Stimulated activated CD8-positive, alpha-beta memory T cell treated with anti-CD3 and anti-CD28 coated beads, Interleukin-2, amount 100 ng/mL, for 1 hour (primary cell): ENCODE measurements at places on chromosomes 1 and 21.

- no peak for DNase-seq
These were observed 190.2 kb upstream of the SGIP1 start for GRCh38 chr1:66343569-66344325.

GRCh38 chr1:41440321-41441085 is 44.0 kb downstream of the EDN2 start:
- no peak for DNase-seq

DNA sequence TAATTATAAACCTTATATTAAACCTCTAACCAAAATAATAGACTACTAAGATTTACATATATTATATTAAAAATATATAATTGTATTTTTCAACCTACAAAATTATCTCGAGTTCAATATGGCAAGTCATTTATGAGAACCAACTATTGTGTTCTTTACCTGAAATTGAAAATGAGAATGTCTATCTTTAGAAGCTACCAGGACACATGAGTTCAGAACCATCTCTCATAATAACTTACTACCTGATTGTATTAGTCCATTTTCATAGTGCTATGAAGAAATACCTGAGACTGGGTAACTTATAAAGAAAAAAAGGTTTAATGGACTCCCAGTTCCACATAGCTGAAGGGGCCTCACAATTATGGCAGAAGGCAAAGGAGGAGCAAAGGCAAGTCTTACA is 6.8 kb downstream of the HAO2 start:
- no peak for DNase-seq

- DNase-seq = no peak
These were observed 2.1 kb upstream of the CD58 start for GRCh38 chr1:116572771-116573430.

DNA sequence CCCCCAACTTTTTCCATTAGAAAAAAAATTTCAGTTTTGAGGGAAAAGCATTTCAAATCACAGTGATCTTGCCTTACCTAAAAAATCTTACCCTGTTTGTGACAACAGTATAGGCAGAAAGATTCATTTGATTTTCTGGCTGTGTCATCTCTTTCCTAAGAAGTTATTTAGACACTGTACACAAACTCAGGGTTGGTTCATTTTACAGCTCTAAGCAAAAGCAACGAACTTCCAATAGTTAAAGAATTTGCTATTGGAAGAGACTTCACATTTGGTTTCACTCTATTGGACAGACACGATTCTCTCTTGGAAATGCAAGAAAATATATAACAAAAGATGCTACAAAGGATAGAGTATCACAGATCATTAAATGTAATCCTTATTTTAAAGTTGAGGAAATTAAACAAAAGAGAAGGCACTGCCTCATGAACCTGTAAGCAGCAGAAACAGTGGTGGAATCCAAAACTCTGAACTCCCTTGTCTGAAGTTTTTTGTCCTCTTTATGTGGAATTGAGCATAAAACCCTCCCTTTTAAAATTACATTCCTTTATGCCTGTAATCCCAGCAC is 20.8 kb downstream of the EYA3 start:
- DNase-seq = no peak

DNA sequence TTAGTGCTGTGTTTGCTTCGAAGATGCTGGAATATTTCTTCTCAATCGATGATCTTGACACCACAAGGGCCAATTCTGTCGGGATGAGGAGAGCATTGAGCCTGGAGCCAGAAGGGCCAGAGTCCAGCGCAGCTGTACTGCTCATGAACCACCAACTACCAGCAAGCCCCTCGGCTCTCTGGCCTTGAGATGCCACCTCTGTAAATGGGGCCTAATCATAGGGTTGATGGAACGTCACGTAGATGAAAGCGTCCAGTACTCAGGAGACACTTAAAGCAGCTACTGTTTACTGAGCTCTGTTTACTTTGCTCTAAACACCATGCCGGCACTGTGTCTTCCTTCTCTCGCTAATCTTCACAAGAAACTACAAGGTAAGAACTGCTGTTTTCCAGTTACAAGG is 26.3 kb downstream of the CCDC185 start:
- no peak for DNase-seq

- DNase-seq = no peak
These were observed 70.1 kb upstream of the PTGFR start for GRCh38 chr1:78420688-78421087.

DNA sequence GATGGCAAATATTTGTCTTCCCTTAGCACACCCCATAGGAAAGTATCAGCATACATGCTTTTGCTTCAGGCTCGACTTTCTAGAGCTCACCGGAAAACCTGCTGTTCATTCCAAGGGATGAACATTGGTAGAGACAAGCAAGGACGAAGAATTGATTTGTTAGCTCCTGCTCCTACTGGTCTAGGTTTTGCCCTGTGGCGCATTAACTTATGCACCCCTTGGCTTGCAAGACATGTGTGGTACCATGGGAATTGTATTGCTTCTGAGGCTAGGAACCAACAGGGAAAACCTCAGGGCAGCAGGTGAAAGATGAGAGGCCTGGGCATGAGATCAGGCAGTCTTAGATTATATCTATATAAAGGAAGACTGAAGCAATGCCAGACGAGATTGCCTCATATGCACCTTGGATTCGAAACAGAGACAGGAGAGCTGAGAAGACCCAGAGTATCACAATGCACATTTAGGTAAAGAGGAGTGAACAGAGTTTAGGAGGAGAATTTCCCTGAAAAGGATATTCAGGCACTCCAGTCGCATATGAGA is 771.2 kb upstream of the B3GALT2 start:
- DNase-seq = no peak

DNA sequence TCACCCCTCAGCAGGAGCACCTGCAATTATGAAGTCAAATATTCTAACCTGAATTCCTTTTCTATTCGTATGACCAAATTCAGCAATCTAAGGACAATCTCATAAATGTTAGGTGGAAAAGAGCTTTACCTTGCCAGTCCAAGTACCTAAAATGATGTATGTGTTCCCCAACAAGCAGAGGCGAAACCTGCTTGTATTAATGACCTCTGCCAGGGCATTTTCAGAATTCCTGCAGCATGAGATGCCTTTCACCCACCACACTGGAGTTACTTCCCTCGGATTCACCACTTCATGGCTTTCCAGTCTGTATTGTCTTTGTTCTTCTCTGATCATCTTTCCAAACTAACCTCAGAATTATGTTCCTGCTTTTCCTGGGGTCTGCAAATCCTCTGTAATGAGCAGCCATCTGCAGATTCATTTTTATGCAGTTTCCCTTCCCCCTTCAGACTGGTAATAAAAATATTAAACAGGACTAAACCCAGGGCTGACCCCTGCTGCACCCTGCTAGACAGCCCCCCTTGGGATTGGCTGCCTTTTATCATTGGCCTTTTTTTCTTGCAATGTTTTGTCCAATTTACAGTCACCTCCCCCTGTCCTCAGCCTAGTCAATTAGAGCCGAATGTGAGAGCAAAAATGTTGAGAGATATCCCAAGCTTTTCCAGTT is 26.6 kb upstream of the CASQ2 start:
- DNase-seq = no peak

GRCh38 chr1:42040159-42040558 is 113.1 kb upstream of the GUCA2B start:
- DNase-seq = no peak

- DNase-seq = no peak
These were observed 22.9 kb upstream of the ARHGEF10L start for GRCh38 chr1:17516303-17517214.

- no peak for DNase-seq
These were observed 102.2 kb upstream of the HAO2 start for GRCh38 chr1:119266386-119266785.

DNA sequence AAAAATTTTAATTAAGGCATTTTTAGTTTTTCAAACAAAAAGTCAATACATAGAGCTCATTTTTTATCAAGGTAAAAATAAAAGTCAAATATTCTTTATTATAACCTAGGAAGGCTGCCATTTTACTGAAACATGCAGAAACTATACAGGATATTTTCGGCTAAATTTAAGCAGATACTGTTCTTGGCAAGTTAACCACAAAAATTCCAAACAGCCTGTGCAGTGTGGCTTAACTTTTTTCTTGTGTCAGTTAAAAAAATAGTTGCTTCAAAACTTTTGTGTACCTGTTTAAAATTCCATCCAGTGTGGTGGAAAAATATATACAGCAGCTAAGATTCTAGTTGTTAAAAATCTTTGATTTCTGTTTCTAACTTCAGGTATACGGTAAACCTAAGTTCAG is 135.0 kb downstream of the ATP5PO start:
- no peak for DNase-seq

- DNase-seq = no peak
These were observed 27.8 kb upstream of the MPC2 start for GRCh38 chr1:167964646-167965045.

DNA sequence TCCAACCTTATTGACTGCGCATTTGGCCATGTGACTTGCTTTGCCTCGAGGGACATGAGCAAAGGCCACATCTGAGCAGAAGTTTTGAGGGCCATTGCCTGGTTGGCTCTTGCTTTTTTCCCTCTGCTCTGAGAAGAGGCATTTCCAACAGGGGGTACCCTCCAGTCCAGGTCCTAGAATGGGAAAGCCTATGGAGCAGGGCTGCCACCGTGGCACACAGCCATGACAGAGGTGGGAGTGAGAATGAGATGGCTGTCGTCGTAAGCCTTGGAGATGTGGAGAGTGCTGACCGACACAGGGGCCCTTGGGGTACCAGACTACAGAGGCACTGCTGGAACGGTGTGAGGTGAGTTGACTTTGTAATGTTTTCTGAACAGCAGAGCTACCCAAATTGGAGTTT is 103.0 kb downstream of the KCNJ15 start:
- DNase-seq = no peak

- DNase-seq = no peak
These were observed 3.1 kb downstream of the PTGFRN start for GRCh38 chr1:116912846-116913245.

DNA sequence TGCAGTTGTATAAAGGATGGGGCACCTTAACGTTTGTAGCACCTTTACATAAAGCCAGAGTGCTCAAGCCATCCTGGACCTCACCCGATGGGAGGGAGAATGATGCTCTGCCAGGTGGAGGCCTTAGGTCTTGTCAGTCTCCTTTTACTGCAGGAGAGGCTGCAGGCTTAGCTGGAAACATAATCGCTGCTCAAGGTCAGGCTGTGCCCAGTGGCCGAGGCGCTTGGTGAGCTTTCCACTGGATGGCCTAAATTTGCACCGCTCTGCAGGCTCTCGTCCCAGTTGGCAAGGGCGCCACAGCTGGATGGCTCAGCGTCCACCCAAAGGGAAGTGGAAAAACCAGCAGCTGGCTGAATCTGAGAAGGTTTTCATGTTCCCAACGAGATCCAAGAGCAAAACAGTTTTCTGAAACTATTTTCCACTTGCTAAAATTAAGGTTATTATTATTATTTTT is 438.9 kb downstream of the CAMTA1 start:
- DNase-seq = no peak

DNA sequence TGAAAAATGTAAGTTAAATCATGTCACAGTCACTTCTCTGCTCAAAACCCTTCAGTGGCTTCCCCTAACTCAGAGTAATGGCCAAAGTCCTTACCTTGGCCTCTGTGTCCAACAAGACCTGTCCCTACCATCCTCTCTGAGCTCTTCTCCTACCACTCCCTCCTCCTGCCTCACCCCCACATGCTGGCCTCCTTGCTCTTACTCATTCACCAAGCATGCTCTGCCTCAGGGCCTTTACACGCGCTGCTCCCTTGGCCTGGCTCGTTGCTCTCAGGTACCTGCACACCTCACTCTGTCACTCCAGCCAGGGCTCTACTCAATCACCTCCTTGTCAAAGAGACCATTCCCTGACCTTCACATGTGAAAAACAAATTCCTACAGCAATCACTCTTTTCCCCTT is 54.2 kb downstream of the SEC16B start:
- DNase-seq = no peak

DNA sequence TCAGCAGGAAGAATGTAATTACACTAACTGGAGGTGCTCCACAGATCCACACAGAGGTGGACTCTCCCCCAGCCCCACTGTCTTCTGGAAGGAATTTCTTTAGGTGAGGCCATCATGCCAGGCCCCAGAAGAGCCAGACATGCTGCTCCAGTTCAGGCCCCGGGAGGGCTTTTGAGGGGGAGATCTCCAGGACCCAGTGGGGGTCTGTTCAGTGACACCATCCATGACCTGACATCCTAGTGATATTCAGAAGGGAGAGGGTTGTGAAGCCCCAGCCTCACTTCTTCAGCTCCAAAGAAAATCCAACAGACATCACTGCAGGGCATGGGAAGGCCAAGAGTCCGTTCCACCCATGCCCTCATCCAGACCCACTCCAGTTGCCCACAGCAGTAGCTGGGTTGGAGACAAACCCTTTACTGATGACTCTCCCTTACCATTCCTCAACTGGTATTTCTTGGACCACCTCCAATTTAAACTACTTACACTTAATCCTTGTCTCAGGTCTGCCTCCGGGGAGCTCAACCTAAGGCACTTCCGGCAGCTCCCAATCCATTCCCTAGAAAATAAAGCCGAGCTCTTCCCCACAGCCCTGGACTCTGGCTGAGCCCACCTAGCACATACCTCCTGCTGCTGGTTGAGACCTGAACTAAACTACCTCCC is 39.2 kb downstream of the CSMD2 start:
- DNase-seq = no peak

DNA sequence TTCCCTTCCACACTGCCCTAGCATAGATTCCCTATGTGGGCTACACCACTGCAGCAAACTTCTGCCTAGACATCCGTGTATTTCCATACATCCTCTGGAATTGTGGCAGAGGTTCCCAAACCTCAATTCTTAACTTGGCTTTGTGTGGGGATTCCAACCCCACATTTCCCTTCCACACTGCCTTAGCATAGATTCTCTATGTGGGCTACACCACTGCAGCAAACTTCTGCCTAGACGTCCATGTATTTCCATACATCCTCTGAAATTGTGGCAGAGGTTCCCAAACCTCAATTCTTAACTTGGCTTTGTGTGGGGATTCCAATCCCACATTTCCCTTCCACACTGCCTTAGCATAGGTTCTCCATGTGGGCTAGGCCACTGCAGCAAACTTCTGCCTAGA is 31.4 kb downstream of the ZNF670 start:
- no peak for DNase-seq

DNA sequence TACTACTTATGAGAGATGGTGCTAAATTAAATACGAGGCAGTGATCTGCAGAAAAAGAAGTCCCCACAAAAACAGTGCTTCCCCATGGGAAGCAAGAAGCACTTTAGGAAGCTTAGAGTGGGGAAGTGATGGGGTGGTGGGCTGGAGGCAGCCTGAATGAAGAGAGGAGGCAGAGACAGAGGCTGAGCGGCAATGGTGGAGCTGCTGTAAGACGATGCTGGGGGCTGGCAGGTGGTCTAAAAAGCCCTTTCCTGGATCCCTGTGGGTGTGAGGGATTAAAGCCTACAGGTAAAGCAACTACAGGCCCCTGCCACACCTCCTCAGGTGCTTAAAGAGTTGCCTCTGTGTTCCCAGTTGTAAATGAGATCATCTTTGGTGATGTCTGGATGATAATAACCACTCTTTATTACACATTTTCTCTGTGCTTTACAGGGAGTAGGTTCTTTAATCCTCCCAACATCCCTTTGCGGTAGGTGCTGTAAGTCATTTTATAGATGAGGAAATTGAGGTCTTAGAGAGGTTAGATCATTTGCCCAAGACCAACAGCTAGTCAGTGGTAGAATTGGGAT is 39.2 kb downstream of the CNN3 start:
- no peak for DNase-seq
